Stimulated activated naive CD4-positive, alpha-beta T cell treated with Interleukin-2 at 50 U/mL for 16 hours (primary cell): ENCODE measurements at places on chromosomes 3 and 15.

DNA sequence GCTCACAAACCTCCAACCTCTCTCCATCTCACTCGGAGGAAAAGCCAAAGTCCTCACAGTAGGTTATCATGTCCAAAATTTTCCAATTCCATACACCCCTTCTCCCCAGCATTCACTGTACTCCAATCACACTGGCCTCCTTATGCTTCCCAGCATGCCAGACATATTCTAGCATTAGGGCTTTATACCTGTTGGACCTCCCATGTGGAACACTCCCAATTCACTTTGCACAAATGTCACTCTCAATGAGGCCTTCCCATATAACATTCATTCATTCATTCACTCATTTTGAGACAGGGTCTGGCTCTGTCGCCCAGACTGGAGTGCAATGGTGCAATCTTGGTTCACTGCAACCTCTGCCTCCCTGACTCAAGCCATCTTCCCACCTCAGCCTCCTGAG, 19.9 kb downstream of the SCAPER start:
- no peak for DNase-seq

DNA sequence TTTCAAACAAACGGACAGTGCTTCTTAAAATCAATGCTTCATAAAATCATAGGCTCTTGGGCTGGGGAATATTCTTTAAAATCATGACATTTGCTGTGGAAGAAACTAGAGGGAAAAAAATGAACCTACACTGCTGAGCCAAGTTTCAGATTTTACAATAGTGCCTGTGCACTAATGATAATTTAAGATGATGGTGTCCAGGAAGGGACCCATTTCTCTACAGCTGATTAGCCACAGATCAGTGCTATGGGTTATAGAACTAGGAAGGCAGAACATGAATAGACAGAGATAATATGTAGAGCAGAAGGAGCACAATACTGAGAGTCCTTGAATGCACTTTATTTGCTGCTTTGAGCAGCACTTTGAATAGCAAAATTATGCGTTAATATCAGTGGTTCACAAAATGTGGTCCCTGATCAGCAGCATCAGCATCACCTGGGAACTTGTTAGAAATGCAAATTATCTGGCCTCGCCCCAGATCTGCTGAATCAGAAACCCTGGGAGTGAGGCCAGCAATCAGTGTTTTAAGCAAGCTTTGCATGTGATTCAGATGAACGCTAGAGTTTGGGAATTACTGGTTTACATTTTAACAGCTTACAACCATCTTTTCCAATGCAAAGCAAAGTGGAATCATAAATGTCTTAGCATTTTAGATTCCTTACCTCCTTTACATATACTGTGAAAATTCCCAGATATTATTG, 135.8 kb upstream of the ANKRD28 start:
- no peak for DNase-seq

GRCh38 chr3:121670676-121671075, 10.0 kb upstream of the HCLS1 start:
- DNase-seq, result no peak

- no peak for DNase-seq
Observed at GRCh38 chr3:133926736-133927539, 31.3 kb upstream of the RAB6B start.

DNA sequence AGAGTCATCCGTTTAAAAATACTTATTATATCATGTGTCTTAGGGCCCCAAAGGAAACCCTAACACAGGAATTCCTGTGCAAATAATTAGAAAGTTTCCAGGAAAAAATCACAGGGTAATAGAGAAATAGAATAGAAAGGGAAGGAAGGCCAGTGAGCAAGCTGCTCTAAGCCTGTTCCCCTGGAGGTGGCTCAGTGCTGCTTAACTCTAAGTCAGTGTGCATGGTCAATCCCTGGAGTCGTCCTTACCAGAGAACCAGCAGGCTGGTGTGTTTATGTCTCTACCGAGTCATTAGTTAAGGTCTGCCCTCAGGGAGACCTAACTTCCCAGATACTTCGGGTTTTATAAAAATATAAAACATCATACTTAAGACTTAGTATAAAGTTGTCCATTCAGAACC, 21.0 kb upstream of the MCF2L2 start:
- DNase-seq, result no peak

- no peak for DNase-seq
Observed at GRCh38 chr15:88680241-88681001, 41.6 kb downstream of the ISG20 start.

GRCh38 chr3:196609805-196610515, 29.5 kb upstream of the NRROS start:
- DNase-seq, result no peak

DNA sequence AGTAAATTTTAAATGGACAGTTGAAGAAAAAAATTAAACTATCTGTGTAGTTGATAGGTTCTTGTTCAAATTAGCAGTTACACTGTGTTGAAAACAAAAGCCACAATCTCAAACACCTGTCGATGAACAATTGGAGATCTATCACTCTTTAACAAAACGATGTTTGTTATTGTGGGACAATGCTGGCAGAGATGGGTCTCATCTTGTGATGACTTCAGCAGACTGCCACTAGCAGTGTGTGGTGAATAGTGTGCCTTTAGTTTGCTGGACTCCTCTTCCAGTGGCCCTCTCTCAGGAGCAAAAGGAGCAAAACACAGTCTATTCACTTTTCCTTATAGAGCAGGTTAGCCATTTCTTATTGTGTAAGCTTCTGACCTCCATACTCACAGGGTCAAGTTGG, 14.7 kb upstream of the TRIM59 start:
- no peak for DNase-seq

DNA sequence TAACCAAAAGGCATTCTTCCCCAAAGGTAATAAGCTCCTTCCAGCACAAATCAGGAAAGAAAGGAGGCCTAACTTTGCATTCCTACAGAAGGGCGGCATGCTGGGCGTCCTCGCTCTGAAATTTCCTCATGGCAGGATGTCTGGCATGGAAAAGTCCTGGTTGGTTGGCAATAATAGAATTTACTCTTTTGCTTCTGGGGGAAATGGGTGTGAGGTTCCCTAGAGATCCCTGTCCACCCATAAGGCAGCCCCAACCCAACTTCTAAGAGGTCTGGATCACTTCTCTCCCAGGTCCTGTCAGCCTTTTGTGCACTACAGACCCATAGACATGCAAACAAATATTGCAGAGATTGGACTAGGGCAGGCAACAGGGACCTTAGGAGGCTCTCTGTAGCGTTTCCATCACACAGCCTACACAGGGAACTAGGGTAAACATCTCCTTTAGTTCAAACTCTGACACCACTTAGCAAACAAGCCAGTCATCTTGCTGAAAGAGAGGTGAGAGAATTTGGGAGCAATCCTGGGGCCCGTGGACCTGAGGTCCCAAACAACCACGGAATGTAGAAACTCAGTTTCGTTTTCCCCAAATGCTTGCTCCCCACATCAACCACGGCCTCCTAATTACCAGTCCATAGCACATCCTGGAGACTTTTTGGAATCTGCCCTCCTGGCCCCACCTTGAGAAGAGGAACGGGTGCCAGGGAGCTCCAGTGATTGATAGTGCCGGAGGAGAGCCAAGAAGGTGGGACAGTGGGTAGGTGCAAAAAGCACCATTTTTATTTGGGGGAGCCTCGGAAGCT, 2.1 kb downstream of the ZIC4 start:
- DNase-seq, result no peak

- DNase-seq, result no peak
Observed at GRCh38 chr3:70273492-70273891, 38.9 kb downstream of the MDFIC2 start.

DNA sequence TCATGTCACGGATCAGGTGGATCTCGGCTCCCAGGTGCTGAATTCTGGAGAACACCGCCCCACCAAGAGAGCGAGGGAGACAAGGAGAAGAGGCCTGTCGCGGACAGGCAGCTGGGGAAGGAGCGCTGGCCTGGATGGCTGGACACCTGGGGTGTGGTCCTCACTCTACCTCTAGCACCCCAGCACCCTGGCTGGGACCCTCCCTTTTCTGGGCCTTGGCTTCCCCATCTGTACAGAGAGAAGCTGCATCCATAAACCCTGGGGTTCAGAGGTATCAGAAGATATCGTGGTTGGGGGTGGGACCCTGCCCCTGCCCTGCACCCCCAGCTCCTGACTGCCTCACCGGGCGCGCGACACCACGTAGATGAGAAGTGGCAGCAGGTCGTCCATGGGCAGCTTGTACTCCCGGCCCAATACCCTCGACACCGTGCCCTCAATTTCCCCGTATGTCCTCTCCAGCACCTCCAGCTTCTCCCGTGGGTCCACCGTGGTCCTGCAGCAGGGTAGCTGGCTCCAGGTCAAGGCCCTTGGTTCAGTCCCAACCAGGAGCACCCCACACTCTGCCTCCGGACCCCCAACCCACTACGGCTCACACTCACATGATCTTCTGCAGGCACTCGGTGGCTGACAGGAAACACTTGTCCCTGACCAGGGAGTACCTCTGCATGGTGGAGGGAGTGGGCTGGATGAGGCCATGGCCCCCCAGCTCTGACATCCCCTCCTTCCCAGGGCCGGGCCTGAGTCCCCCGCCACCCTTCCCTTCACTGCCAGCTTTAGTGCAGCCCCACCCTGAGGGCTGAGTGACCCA, 21.7 kb downstream of the ALS2CL start:
- no peak for DNase-seq

DNA sequence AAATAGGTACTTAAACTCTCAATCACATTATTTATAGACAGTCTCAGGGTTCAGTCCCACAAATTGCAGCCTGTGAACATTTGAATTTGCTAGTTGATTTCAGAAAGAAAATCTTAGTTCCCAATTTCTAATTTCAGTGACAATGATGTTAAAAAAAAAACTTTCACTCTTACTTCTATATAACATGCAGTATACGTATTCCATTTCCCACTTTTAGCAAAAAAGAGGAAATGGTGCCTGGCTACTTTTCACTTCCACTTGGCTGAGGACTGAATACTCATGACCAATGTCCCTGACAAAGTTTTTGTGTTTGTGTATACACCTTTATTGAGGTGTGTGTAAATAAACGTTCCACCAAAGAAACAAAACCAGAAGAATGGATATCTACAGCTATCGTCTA, 32.1 kb upstream of the XCR1 start:
- DNase-seq, result no peak

GRCh38 chr3:168885028-168885427, 778.5 kb downstream of the MECOM start:
- no peak for DNase-seq

- DNase-seq, result no peak
Observed at GRCh38 chr3:32347343-32348125, 44.1 kb upstream of the CMTM7 start.

DNA sequence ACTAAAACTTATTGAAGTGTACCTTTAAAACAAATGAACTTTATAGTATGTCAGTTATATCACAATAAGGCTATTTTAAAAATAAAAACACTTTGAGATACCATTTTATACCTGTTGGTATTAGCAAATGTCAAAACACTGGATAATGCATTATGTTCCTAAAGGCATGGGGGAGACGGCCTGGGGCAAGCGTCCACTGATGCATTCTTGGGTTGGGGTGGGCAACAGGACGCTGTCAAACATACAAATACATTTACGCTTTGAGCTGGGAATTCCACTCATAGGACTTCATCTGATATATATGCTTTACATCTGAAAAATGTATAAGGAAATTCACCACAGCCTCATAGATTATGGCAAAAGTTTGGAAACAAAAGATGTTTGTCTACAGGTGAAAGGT, 7.6 kb upstream of the GATA2 start:
- no peak for DNase-seq

- DNase-seq, result no peak
Observed at GRCh38 chr15:75694241-75695182, 18.1 kb downstream of the CSPG4 start.

- no peak for DNase-seq
Observed at GRCh38 chr15:32057876-32058425, 27.6 kb downstream of the CHRNA7 start.

DNA sequence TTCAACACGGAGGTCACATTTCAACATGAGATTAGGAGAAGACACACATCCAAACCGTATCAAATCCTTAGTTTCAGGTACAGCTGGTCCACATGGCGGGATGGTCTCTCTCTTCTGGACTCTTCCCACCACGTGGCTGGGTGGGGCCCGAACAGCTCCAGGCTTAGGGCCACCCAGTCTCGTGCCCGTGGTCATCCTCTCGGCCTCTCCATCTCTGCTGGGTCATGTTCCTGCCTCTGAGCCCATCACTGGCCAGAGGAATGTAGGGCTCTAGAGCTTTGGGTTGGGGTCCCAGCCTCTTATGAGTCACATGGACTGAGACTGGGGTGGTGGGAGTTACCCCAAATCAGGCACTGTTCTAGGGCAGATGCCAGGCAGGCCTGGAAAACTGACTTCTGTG, 12.2 kb downstream of the SYNM start:
- no peak for DNase-seq

DNA sequence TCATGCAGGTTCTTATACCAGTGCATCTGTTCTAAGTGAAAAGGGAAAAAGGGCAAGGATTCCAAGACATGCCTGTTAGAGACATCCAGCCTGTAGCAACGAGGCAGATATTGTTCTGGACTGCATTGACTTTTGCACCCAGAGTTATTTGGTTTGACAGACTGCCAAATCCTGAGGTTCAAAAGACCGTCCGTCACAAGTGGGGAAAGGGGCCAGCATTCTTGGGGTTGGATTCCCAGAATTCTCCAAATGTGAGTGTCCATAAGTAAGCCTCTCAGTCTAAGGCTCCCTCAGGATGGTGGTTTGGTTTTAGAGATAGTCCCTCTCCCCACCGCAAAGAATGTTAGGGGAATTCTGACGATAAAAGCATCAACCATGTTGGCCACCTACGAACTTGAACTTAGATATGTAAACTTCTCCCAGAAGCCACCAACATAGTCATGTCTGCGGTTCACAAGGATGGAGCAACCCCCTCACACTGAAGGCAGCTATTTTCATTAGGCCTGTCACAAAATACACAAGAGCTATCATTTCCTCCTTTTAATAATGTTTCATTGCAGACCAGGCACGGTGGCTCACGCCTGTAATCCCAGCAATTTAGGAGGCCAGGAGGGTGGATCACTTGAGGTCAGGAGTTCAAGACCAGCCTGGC, 13.6 kb upstream of the LACTB start:
- DNase-seq, result no peak
